ENCODE measurements at places on chromosomes 3 and 15.

GRCh38 chr15:96274698-96275097, 55.8 kb upstream of the NR2F2 start:
- H3K36me3 ChIP-seq = no peaks in the 10 kb centered on the region
- H3K4me3 ChIP-seq = no peak overlapping the region

DNA sequence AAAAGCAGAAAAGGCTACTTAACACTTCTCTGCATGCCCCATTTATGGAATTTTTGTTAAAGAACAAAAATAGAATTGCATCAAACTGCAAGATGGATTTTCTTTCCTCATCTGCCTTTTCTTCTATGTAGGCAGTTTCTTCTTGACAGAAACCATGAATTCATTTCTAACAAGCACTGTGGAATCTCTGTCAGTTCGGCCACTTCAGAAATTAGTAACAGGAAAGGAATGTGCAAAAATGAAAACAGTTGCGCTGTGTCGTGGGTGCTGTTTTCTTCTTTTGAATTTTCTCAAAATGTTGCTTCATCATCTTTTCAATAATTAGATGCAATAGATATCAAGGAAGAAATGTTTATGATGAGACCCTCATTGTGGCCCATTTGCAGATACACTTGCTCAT, 151.6 kb downstream of the FOXB1 start:
- H3K27ac ChIP-seq = no peak overlapping the region
- peaks cover 2% of the 10 kb centered on the region for H3K27me3 ChIP-seq
- no peaks in the 10 kb centered on the region for H3K36me3 ChIP-seq

DNA sequence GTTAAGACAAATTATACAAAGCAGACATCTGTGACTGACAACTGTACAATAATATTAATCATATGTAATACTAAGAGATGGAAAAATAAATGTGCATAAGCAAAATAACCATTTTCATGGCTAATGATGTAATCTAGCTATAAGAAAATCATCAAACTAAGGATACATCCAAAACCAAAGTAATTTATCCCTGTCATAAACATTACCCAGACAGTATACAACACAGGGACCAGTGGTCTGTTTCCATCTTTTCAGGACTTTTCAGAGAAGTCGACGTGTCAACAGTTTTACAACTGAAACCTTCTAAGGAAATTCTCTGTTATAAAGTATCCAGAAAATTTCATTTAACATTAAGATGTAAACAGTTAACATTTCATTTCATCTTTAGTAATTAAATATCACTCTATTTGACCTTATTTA, 11.0 kb downstream of the THBS1 start:
- H3K36me3 ChIP-seq = no peaks in the 10 kb centered on the region
- no peaks in the 10 kb centered on the region for H3K27me3 ChIP-seq
- H3K4me3 ChIP-seq = no peak overlapping the region
- no peak overlapping the region for H3K27ac ChIP-seq

DNA sequence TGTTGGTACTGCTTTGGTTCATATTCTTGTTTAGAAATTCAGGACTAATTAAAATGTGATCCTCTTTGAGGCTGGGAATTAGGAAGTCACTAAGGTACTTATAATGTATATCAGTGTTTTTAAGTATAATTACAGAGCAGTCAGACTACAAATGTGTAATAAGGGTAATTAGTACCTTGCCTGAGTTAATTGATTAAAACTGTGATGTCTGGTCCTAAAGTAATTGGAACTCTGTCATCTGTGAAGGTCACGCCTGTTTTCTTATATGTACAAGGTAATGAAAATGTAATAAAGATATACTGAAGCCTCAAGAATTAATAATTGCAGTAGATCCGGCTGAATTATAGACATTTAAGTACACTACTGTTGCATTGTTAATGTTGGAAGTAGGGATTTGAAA, 32.8 kb downstream of the RIOX2 start:
- no peak overlapping the region for H3K27ac ChIP-seq
- H3K36me3 ChIP-seq = peaks cover 76% of the 10 kb centered on the region
- DNase-seq = no peak
- no peaks in the 10 kb centered on the region for H3K4me1 ChIP-seq
- no peaks in the 10 kb centered on the region for H3K27me3 ChIP-seq

DNA sequence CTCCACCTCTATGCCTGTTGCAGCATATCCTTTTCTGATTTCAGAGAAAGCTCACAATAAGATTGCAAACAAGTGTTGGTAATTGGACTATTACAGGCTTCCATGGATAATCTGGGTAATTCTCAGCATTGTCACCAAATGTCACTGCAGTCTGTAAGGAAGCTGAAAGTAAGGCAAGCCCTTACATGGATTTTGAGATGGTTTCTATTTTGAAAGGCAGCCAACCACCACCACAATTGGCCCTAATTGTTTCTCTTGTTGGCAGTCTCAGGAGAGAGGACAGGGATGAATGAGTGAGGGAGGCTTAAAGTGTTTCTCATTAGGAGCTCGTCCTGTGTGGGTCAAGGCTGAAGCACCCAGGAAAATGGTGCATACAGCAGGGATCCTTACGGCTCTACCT, 879.9 kb downstream of the TUSC7 start:
- DNase-seq = no peak
- H3K27me3 ChIP-seq = no peaks in the 10 kb centered on the region
- no peak overlapping the region for H3K4me3 ChIP-seq

DNA sequence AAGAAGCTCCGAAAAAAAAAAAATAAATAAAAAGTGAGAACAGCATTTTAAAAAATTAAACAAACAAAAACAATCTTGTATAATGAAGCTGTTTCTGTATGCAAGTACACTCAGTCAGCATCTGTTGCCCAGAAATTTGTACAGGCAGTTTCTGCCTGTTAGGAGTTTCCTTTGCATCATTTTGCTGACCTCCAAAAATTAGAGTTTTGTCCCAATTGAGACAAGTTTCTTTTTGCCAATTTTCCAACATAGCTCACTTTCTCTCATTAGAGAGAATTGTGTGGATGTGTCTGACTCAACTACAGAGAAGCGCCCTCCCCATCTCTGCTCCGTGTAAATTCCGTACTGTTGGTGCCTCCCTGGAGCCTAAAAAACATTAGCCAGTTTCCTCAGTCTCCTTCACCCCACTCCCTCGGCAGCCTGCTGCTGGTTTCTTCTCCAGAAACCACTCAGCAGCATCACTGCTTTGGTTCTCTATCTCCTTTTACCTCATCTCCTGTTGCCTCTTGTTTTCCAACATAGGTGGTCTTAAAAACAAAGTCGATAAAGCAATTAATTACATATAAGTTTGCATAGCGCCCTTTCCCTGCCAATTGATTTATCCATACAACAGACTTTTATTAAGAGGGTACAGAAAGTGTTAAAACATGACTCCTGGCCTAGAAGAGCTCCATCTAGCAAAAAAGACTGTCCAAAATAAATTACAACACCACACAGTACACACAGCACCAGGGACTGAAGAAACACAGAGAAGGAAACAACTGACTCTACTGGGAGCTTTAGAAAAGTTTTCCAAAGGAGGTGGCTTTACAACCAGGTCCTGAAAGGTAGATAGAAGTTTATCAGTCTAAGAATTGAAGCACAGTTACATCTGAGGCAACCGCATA, 286.7 kb downstream of the SHOX2 start:
- H3K27me3 ChIP-seq = no peaks in the 10 kb centered on the region
- H3K36me3 ChIP-seq = no peaks in the 10 kb centered on the region
- H3K4me1 ChIP-seq = no peaks in the 10 kb centered on the region
- no peak for DNase-seq

- DNase-seq = no peak
- no peak overlapping the region for H3K27ac ChIP-seq
- H3K27me3 ChIP-seq = no peaks in the 10 kb centered on the region
- H3K4me1 ChIP-seq = no peaks in the 10 kb centered on the region
Observed at GRCh38 chr3:134659391-134660045, 8.7 kb upstream of the KY start.

DNA sequence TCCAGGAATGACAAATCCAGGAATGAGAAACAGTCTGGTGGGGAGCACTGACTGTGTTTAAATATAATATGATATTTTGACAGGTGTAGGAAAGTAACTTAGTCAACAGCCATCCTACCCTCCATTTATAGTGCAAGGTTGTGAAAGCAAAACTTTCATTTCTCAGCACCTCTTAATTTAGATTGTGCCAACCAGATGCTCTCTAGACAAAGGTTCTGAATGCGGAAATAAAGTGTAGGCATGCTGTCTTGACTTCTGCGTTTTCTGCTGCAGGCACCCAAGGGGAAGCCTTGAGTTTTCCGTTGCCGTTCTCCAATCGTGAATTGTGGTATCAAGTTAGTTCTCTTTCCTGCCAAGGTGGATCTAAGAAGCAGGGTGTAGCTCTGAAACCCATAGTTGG, 261.9 kb upstream of the SUCLG2 start:
- H3K27me3 ChIP-seq = no peaks in the 10 kb centered on the region
- no peaks in the 10 kb centered on the region for H3K36me3 ChIP-seq
- no peak for DNase-seq
- H3K4me3 ChIP-seq = no peak overlapping the region
- H3K4me1 ChIP-seq = no peaks in the 10 kb centered on the region

- no peak overlapping the region for H3K4me3 ChIP-seq
- H3K4me1 ChIP-seq = no peaks in the 10 kb centered on the region
- no peaks in the 10 kb centered on the region for H3K27me3 ChIP-seq
Observed at GRCh38 chr15:64943512-64944225, 32.0 kb downstream of the ANKDD1A start.

GRCh38 chr3:183385698-183386613, 42.5 kb downstream of the MCF2L2 start:
- H3K36me3 ChIP-seq = no peaks in the 10 kb centered on the region
- H3K4me1 ChIP-seq = no peaks in the 10 kb centered on the region
- DNase-seq = peak; percentile 55
- no peak overlapping the region for H3K4me3 ChIP-seq

DNA sequence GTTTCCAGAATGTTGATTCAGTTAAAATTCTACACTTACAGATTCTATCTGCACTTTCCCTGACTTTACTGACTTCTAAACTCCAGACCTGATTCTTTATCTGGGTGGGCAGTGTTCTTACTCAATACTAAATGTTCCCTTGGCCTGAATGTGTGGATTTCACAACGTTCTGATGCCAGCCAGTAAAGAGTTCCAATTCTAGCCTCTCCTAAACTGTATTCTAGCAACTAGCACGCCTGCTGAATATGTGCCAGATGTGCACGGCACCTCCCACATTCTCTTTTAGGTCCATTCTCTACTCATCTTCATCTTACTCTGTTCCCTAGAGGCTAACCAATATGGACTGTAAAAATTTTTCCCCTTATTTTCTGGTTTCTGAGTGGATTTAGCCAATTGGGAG, 479.5 kb upstream of the AGTR1 start:
- H3K36me3 ChIP-seq = no peaks in the 10 kb centered on the region
- no peaks in the 10 kb centered on the region for H3K4me1 ChIP-seq

DNA sequence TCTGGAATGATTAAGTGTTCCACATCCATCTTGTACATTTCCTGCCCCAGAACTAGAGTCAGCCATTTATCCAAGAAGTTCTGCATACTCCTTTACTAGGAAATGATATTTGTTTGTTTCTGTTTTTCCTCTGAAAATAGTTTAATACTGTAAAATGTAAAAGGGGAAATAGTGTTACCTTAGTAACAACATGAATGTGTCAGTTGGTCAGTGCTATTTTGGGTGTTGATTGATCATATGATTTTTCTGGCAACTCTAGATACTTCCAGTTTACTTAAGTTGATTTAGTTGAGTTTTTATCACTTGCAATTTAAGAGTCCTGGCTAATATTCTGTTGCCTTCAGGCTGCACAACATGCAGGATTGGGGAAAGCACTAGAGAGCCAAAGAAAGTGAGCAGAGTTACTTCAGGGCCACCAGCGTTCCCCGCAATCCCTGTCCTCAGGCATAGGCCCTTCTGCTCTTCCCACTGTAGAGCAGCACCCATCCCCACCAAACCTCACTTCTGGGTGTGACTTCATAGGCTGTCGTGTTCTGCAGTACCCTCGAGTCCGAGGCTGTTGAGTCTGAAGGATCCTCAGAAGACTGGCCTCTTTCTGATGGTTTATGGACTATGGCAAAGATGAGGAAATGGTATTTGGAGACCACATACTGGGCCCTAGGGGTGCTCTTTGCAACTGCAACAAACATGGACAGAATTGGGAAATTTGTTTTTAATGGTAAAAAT, 69.0 kb downstream of the CHD2 start:
- H3K27ac ChIP-seq = no peak overlapping the region
- H3K4me1 ChIP-seq = no peaks in the 10 kb centered on the region
- no peak overlapping the region for H3K4me3 ChIP-seq
- no peaks in the 10 kb centered on the region for H3K27me3 ChIP-seq

GRCh38 chr3:130926504-130926903, 32.6 kb downstream of the ATP2C1 start:
- peaks cover 10% of the 10 kb centered on the region for H3K4me1 ChIP-seq
- H3K4me3 ChIP-seq = no peak overlapping the region
- H3K36me3 ChIP-seq = no peaks in the 10 kb centered on the region

- no peak for DNase-seq
- H3K27me3 ChIP-seq = no peaks in the 10 kb centered on the region
- peaks cover 23% of the 10 kb centered on the region for H3K4me1 ChIP-seq
- no peaks in the 10 kb centered on the region for H3K36me3 ChIP-seq
- peak overlapping the region; percentile 56 for H3K4me3 ChIP-seq
- H3K27ac ChIP-seq = peak overlapping the region; percentile 72
Observed at GRCh38 chr15:99058421-99058870, 46.4 kb upstream of the SYNM start.

DNA sequence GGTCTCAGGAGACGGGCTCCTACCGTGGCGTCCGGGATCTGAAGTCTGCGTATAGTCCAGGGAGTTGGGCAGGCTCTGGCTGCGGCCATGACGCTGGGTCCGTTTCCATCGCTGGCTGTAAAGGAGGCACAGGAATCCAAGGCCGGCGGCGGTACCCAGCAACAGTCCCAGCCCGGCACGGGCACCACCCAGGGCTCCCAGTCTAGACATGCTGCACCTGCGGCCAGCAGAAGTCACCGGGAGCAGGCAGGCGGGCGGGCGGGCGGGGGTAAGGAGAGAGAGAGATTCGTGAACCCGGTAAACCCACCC, 526 bp downstream of the RMDN3 start:
- peaks cover 41% of the 10 kb centered on the region for H3K4me1 ChIP-seq
- no peaks in the 10 kb centered on the region for H3K27me3 ChIP-seq
- no peak for DNase-seq
- H3K27ac ChIP-seq = peak overlapping the region; percentile 74

DNA sequence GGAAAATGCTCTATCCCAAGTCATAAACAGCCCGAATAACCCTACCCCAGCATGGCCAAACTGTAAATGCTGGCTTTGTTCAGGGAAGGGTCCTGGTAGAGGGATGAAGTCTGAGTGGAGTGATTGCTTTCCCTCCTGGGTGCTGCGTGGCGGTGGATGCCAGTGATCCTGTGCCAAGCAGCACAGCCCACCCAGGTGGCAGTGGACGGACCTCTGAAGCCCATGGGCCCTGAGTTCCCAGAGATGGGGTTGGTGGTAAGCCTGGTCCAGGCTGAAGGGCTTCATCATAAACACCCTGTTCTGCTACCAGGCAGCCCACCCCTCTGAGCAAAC, 69.3 kb upstream of the ITGA11 start:
- H3K4me3 ChIP-seq = no peak overlapping the region
- H3K4me1 ChIP-seq = peaks cover 13% of the 10 kb centered on the region
- H3K27ac ChIP-seq = no peak overlapping the region
- H3K27me3 ChIP-seq = peaks cover 2% of the 10 kb centered on the region
- DNase-seq = no peak

Data from DND-41 (cell line).